ENCODE measurements at places on chromosomes 12 and 14. TPM values are rescaled to one million over a fixed set of nuclear protein-coding genes. Genes with fewer than 3 reads are reported as not detected.

The NKX2-1 gene
- not detected for total RNA-seq

The POU6F1 gene
- 11.5 TPM for total RNA-seq

The APOLD1 gene
- 281 TPM for total RNA-seq

The PTCSC3 gene
- total RNA-seq: not detected

The KCNC2 gene
- not detected for total RNA-seq

The ANO2 gene
- 13.2 TPM for total RNA-seq

The RAPGEF3 gene
- 41.7 TPM for total RNA-seq

The KRT8 gene
- total RNA-seq: 11.7 TPM

The KCNMB4 gene
- 0.65 TPM for total RNA-seq

The RPS29 gene
- 17,640 TPM for total RNA-seq

The TMEM132D gene
- total RNA-seq: not detected

The TXNDC16 gene
- 9.5 TPM for total RNA-seq

The CLEC12A gene
- 12.9 TPM for total RNA-seq

The PRB2 gene
- total RNA-seq: not detected

The HNF1A gene
- not detected for total RNA-seq

The PRR4 gene
- 3.8 TPM for total RNA-seq

The EPYC gene
- total RNA-seq: not detected

The CLEC1A gene
- 10.7 TPM for total RNA-seq

The ABHD12B gene
- total RNA-seq: not detected

The APOF gene
- not detected for total RNA-seq

The TAMALIN gene
- 16.0 TPM for total RNA-seq

The DNAJC22 gene
- total RNA-seq: not detected

The TMEM30B gene
- 3.4 TPM for total RNA-seq

The JDP2 gene
- 89.6 TPM for total RNA-seq

The ZCCHC8 gene
- total RNA-seq: 25.1 TPM

The FGF6 gene
- not detected for total RNA-seq

The STK38L gene
- total RNA-seq: 53.0 TPM

The TSPAN19 gene
- 0.49 TPM for total RNA-seq

The PPM1H gene
- total RNA-seq: 2.7 TPM

The IL31 gene
- not detected for total RNA-seq

The HOTAIR gene
- 0.57 TPM for total RNA-seq

The TRHDE gene
- 17.7 TPM for total RNA-seq

The TOMM20L gene
- total RNA-seq: not detected
